Peyer's patch (tissue), 4 donors: ENCODE measurements at places on chromosomes 13 and 19.

GRCh38 chr13:71368336-71368735, 498.7 kb downstream of the DACH1 start:
- no peak overlapping the region for H3K27ac ChIP-seq
- DNase-seq = no peak
- no peaks in the 10 kb centered on the region for H3K4me1 ChIP-seq
- no peak overlapping the region for H3K4me3 ChIP-seq
- no peaks in the 10 kb centered on the region for H3K36me3 ChIP-seq

DNA sequence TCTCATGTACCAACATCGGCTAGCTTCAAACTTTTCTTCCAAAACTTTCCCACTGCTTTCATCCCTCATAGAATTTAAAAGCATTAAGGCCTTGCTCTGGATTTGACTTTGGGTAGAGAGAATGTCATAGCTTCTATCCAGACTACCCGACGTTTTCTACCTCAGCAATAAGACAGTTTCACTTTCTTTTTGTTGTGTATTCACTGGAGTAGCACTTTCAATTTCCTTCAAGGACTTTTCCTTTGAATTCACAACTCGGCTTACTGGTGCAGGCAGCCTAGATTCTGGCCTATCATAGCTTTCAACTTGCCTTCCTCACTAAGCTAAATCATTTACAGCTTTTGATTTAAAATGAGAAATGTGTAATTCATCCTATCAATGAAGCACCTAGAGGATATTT, 420.4 kb upstream of the GPC6 start:
- H3K4me3 ChIP-seq = no peak overlapping the region
- H3K36me3 ChIP-seq = no peaks in the 10 kb centered on the region
- no peaks in the 10 kb centered on the region for H3K27me3 ChIP-seq
- DNase-seq = no peak
- no peaks in the 10 kb centered on the region for H3K4me1 ChIP-seq

- H3K27me3 ChIP-seq = no peaks in the 10 kb centered on the region
- H3K4me1 ChIP-seq = no peaks in the 10 kb centered on the region
- no peaks in the 10 kb centered on the region for H3K36me3 ChIP-seq
- no peak overlapping the region for H3K4me3 ChIP-seq
- H3K27ac ChIP-seq = no peak overlapping the region
Observed at GRCh38 chr13:30529085-30529834, 63.5 kb upstream of the HMGB1 start.

- no peaks in the 10 kb centered on the region for H3K4me1 ChIP-seq
- no peak overlapping the region for H3K4me3 ChIP-seq
- H3K36me3 ChIP-seq = no peaks in the 10 kb centered on the region
- no peaks in the 10 kb centered on the region for H3K27me3 ChIP-seq
- DNase-seq = peak; percentile 30
Observed at GRCh38 chr13:113650731-113651148, 7.3 kb downstream of the ATP4B start.
